T-helper 17 cell (primary cell): ENCODE measurements at places on chromosomes 2 and 18.

GRCh38 chr2:77538031-77538430 is 15.9 kb upstream of the LRRTM4 start:
- no peak for DNase-seq

- DNase-seq, result no peak
Observed at GRCh38 chr18:59650266-59650820, 46.9 kb downstream of the CCBE1 start.

DNA sequence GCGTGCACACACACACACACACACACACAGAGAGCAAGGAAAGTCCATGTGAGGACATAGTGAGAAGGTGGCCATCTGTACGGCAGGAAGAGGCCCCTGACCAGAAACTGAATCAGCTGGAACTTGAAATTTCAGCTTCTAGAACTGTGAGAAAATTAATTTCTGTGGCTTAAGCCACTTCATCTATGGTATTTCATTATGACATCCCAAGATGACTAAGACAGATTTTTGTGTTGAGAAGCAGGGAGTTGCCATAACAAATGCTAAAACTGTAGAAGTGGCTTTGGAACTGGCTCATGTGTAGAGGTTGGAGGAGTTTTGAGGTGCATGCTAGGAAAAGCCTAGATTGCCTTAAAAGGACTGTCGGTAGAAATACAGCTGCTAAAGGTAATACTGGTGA is 63.4 kb upstream of the ZBTB7C start:
- no peak for DNase-seq

DNA sequence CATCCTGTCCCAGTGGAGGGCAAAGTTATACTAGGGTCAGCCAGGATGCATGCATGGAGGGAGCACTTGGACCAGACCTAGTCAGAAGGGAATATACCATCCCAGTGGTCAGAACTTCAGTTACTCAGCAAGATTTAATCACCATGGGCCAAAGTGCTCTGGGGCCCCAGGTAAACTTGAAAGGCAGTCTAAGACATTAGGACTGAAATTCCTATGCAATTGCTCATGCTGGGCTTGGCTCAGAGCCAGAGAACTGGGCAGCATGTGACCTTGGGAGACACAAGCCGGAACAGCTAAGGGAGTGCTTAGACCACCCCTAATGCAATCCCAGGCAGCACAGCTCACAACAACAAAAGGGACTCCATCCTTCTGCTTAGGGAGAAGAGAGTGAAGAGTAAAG is 401.3 kb downstream of the KCNJ3 start:
- no peak for DNase-seq

- no peak for DNase-seq
Observed at GRCh38 chr2:134601264-134601663, 117.5 kb downstream of the TMEM163 start.

- DNase-seq, result no peak
Observed at GRCh38 chr18:75407468-75408437, 19.8 kb downstream of the SMIM21 start.

- DNase-seq, result no peak
Observed at GRCh38 chr2:187658952-187659525, 104.8 kb upstream of the TFPI start.

DNA sequence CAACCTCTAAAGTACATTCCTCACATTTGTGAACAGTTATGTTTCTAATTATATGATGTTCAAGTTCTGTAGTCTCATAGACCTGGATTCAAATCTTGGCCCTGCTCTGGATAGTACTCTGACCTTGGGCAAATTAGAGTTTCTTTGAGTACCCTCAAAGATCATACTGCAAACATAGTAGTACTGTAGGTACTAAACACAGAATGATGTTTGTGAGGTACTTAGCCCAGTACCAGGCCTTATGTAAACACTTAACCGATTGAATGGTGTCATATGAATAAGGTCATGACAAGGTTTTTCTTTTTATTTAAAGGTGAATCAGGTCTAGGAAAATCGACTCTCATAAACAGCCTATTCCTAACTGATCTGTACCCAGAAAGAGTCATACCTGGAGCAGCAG is 19.1 kb downstream of the SEPTIN2 start:
- no peak for DNase-seq

DNA sequence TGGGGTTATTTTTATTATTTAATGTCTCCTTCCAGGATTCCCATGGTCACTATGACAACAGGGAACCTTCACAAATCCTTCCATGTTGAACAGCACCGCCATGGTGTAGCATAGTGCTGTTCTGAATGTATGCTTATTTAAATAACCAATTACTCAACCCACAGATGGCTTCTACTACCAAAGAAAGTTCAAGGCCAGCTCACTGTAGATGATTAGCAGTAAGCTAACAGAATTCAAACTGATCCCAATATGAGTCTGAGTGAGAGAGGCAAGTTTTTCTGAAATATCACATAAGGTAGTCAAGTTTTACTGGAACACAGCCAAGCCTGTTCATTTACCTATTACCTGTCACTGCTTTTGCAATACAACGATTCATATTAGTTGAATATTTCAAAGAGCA is 51.2 kb downstream of the CLASP1 start:
- no peak for DNase-seq
